ENCODE measurements at places on chromosomes 5 and 9.

GRCh38 chr5:10157085-10157669 lies 92.5 kb downstream of the ATPSCKMT start:
- no peak for DNase-seq

DNA sequence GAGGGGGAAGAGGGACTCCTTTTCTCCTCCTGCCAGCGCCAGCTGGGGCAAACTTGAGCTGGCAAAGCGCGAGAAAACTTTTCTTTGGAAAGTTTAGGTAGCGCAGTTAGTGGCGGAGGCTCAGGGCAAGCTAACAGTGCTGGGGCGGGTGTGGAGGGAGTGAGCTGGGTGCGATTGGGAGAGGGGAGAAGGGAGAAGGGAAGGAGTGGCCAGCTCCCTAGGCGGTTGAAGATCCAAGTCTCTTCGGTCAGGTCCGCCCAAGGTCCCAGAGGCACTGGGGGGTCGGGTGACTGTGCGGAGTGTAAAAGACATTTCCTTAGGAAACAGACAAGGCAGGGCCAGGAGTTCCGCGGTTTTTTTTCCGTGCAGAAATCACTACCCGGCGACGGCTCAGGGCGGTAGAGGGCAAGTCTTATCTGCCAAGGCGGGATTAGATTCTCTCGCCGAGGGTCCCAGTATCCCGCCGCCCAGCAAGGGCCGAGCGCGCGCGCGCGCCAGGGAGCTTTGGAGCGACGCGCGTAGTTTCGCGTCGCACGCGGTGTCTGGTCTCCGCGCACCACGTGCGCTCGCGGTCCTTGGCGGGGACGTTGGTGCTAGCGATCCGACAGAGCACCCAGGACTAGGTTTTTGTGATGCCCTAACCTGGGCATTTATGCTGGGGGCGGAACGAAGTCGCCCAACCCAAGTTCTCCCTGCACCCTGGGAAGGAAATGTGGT lies 33.6 kb upstream of the NFIB start:
- DNase-seq = no peak

GRCh38 chr5:73786043-73786831 lies 160.2 kb downstream of the ARHGEF28 start:
- no peak for DNase-seq

- no peak for DNase-seq
These were observed 158.5 kb upstream of the CLINT1 start for GRCh38 chr5:158017469-158017868.

DNA sequence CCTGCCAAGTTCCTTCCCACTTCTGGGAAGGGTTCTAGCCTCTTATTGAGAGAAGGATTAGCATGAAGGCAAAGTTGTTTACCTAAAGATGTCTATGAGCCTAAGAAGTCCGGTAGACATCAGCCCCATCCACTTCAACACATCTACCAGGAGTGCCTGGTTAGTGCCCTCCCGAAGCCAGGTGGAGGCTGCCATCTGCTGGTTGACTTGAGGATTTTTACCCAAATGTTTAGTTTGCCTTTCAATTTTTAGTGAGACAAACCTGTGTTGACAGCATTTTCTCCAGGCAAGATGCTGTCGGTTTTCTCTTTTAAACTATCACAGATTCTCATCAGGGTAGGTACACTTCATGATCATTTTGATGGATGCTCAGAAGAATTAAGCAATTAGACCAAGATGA lies 83.6 kb upstream of the TNFSF8 start:
- DNase-seq = peak; percentile 52

DNA sequence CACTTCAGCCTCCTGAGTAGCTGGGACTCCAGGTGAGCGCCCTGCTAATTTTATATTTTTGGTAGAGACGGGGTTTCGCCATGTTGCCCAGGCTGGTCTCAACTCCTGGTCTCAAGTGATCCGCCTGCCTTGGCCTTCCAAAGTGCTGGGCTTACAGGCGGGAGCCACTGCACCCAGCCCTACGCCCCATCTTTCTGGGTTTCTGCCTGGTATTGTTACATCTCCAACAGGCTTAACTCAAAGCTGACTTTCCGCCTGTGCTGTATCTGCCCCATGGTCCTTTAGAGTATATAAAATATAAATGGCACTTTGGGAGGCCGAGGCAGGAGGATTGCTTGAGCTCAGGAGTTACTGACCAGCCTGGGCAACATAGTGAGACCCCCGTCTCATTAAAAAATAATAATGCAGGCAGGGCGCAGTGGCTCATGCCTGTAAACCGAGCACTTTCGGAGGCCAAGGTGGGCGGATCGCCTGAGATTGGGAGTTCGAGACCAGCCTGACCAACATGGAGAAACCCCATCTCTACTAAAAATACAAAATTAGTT lies 36.5 kb upstream of the GLDC start:
- no peak for DNase-seq

- no peak for DNase-seq
These were observed 144.6 kb downstream of the CACNA1B start for GRCh38 chr9:138022121-138022741.

DNA sequence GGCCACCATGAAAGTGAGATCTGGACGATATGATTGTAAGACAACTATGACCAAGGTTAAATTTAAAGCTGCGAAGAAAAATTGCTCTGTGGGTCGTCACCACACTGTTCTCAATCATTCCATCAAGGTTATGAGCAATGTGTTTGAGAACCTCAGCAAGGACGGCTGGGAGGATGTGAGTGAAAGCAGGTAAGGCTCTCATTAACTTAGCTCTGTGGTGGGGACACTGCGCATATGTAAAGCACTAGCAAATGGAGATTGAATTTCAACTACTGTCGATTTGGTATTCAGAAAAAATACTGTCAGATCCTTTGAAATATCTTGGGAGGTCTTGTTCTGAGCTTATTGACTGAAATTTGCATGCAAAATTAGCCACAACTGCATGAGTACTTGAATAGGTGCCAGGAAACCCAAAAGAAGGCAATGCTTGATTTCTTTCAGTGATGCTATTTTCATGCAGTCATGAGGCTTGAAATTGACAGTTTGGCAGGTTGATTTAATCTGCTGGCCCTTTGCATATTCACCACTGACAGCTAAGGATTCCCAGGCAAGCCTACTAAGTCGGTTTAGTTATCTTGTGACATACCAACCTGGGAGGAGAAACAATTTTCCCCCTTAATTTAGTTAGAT lies 183.9 kb upstream of the SH3GL2 start:
- no peak for DNase-seq

DNA sequence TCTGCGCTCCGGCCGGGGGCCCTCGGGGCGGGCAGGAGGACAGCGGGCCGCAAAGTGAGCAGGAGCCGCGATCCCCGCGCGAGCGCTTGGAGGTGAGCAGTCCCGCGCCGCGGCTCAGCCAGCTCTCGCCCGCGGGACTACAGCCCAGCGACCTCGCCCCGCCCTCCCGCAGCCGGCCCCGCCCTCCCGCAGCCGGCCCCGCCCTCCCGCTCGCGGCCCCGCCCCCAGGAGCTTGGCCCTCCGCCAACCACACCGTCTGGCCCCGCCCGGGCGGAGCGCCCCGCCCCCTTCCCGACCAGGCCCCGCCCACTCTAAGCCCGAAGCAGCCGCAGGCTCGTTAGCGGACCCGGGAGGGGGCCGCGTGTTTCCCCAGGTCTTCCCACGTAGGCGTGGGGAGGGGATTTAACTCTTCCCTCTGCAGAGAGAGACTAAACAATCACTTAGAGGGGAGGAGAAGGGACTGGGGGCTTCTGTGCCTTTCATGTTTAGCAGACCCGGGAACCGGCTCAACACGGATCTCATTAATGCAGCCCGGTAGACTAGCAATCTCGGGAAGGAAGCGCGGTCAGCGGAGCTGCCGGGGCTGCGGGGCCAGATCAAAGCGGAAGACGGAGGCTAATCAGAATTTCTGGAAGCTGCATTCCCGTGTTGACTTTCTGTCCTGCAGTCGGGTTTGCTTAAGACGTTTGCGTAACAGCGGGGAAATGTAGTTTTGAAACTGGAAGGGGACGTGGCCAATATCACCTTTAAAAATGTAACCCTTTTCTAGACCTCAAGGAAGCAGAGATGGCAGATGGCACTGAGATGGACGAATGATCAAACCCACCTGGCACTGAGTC lies at the start of gene MYO10:
Gene MYO10 (minus strand): TSS at position 139 of the 839 bp plus-strand sequence. CDS start 480 bp downstream, outside the sequence.
- peak; percentile 42 for DNase-seq
